Posterior cingulate gyrus (tissue), 11 donors: ENCODE measurements at places on chromosomes 13 and 19.

DNA sequence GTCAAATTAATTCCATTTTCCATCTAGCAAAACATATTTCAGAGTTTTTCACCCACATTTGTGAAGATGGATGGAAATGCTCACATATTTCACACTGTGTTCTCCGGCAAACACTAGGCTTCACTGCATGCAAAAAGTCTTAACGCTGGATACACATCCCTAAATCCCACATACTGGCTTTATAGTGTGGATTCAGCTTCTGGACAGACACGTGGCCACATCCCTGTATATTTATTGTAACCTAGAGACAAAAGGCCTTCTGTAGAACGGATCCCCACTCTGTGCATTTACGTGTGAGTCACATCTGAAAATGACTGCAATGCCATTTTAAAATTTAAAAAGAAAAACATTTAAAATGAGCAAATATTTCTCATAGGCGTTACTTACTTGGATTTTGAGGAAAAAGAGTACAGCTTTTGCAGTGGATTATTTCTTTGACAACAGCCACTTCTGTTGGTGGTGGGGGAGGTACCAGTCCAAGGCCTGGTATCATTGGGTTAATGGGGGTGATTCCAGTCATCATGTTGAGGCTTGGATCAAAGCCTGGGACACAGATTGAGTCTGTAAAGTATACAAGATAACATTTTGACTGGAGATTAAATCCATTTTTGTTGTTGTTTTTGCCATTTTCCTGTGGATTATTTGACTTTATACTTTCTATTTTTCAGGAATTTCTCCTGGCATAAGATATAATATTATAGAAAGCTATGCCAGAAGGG is 337.7 kb downstream of the DNAJC15 start:
- DNase-seq = no peak

GRCh38 chr13:39394796-39395678 is 208.0 kb downstream of the LHFPL6 start:
- no peak for DNase-seq

- no peak for DNase-seq
Observed at GRCh38 chr13:109599901-109600657, 186.3 kb downstream of the IRS2 start.

- no peak for DNase-seq
Observed at GRCh38 chr13:114229506-114229905, 5.2 kb upstream of the CDC16 start.

DNA sequence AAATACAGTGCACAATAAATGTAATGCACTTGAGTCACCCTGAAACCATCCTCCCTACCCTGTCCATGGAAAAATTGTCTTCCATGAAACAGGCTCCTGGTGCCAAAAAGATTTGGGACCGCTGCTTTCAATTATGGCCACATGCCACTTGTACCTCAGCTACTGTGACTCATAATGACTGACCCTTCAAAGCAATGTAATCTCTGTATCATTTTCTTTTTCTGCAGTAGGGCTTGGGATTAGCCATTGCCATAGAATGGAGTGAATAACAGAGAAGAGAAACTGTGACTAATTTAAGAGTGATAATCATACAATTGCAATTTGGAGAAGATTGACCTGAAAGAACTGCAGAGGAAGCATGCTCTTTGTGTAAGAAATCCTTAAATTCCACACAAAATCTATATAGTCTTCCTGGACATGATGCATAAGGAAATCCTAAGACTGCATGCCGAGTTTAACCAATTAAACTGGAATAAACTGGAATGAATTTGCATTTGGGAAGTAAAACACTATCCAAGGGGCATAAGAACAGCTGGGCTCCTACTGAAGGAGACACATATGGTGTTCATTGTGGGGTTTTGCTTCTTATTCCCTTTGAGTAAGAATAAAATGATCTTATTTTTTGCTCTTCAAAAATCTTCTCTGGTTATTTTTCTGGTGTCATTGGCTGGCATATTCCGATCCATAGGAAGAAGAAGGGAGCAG is 59.5 kb upstream of the SLC7A1 start:
- DNase-seq = no peak
